SHP77 (cell line): ENCODE measurements at places on chromosomes 6 and 20.
A peak's percentile ranks its signal among the peaks of the same experiment; 100 is the strongest.

DNA sequence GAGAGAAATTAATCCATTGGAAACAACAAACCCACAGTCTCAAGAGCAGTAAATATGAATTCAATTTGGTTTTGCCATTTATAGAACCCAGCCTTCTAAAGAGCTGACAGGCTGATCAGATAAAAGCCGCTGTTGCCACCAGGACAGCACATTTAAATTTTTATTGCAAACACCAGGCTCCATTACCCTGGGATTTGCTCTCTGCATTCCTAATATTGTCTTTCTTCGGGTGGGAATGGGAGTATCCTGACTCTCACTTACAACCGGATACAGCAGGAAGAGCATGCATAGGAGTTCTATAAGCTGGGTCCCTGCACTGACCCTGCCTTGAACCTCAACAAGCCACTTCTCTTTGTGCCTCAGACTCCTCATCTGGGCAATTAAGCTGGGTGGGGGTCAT is 142.9 kb downstream of the LRFN2 start:
- DNase-seq, result no peak

GRCh38 chr6:158879180-158879579 is 60.0 kb upstream of the EZR start:
- DNase-seq, result no peak

DNA sequence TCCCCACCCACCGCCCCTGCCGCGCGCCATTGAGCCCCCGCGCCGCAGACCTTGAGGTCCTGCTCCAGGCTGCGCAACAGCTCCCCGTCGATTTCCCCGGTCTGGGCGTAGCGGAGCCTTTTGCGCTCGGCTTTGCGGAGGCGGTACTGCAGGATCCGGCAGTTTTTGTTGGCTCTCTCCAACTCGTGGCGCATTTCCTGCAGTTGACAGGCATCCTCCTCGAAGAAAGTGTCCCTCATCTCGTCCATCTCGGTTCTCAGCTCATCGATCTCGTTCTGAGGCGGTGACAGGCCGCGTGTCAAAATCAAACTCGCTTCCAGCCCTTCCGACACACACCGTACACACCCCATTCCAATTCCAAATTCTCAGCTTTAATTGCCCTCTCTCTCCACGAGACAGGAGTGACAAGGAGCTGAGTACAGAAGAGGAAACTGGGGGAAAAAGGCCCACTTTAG is 4.3 kb downstream of the MTCL3 start:
- DNase-seq, result no peak

GRCh38 chr20:21702553-21703470 is 2.7 kb upstream of the PAX1 start:
- peak; percentile 72 for DNase-seq

- DNase-seq, result no peak
Observed at GRCh38 chr20:62846166-62846890, 15.3 kb downstream of the TCFL5 start.

DNA sequence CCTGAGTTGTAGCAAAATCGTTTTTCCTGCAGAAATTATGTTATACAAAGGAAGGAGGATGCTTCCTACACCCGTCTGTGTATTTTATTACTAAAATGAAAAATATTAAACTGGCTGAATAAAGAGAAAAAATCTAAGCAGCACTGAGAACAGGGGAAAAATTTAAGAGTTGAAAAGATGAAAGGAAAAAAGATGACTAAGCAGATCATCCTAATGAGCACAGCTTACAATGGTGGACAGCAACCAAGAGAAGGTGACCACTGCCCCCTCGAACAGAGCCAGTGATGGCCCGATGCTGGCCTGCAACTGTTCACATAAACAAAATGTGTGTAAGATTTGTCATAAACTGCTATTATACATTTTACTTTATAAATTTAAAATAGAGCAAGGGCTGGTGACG is 4.2 kb downstream of the PROKR2 start:
- no peak for DNase-seq

DNA sequence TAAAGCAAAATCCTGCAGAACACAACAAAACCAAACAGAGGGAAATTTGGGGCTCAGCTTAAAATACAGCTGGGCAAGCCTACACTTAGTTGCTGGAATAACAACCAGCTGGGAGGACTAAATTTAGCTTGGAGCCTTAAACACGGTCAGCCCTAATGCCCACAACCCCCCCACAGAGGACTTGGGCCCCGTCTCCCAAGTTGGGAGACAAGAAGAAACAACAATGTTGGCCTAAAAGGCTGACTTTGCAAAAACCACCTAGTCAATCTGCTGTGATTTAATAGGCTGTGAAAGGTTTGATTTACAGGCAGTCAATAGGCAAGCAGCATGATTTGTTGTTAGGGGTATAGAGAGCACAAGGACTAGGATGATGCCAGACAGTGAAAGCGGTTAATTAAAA is 40.3 kb upstream of the ARMC2 start:
- no peak for DNase-seq

- DNase-seq, result no peak
Observed at GRCh38 chr6:131061041-131061750, 1.8 kb downstream of the EPB41L2 start.

DNA sequence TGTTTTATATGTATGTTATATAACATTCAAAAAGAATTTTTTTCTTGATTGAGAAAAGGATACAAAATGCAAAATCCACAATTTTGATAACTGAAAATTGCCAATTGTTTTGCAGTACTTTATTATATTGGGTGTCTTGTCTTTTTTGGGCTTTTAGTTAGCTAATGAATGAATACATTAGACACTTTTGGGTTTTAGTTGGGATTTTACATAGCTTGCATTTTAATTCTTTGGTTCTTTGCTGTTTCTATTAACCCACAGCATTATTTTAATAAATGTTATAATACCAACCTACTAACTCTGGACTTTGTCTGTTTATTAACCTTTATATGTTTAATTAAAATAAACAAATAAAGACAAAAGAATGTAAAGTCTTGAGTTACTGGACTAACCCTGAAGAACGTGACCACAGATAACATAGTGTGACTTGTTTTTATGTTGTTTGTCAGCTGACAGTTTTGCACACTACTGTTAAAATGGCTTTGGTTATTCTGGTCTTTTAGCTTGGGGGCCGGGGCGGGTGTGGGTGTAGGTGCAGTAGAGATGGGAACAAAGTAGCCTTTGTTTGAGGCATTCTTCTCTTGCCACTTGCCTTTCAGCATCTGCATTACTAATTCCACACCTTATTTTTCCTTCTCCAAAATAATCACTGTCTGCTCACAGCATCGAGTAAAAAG is 159.1 kb downstream of the QKI start:
- DNase-seq, result no peak

DNA sequence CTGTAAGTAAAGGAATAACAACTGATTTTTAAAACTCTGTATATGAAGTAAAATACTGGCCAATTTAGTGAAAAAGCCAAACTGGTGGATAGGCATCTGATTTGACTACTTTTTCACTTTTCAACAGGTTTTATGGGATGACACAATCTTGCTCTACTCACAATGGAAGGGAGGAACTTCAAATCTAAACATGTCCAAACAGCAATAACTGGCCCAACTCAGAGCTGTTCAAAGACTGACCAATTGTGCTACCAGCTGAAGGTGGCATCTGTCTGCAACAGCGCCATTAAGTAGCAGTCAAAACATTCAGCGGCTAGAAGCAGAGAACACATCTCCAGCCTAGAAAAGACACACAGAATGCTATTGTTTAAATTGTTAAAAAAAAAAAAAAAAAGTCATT is 44.6 kb downstream of the SESN1 start:
- DNase-seq, result no peak

GRCh38 chr6:167331565-167331964 is 6.7 kb downstream of the TTLL2 start:
- DNase-seq, result no peak

GRCh38 chr20:32980990-32981389 is 23.2 kb downstream of the SUN5 start:
- no peak for DNase-seq
